Peyer's patch (tissue), 4 donors: ENCODE measurements at places on chromosomes 3 and 15. TPM values are rescaled to one million over a fixed set of nuclear protein-coding genes. Genes with fewer than 3 reads are reported as not detected.

The TWF2 gene
- 46.2 TPM for total RNA-seq

The EFCAB12 gene
- total RNA-seq = not detected

The ITGA11 gene
- total RNA-seq = 2.5 TPM

The AHSG gene
- not detected for total RNA-seq

The AGTR1 gene
- 1.2 TPM for total RNA-seq

The GNAT1 gene
- not detected for total RNA-seq

The FRMD5 gene
- not detected for total RNA-seq

The KLF15 gene
- total RNA-seq = 10.9 TPM

The TOPAZ1 gene
- total RNA-seq = not detected

The SLC15A2 gene
- total RNA-seq = 0.53 TPM

The TMEM158 gene
- total RNA-seq = 1.6 TPM

The MUC13 gene
- 438 TPM for total RNA-seq

The SPINK8 gene
- total RNA-seq = not detected

The ECE2 gene
- total RNA-seq = not detected

The QARS1 gene
- total RNA-seq = 361 TPM

The ENTPD3 gene
- total RNA-seq = 0.53 TPM

The CP gene
- 37.8 TPM for total RNA-seq

The C2CD4A gene
- total RNA-seq = 1.7 TPM

The RLBP1 gene
- not detected for total RNA-seq

The DNAH12 gene
- 0.35 TPM for total RNA-seq

The MLF1 gene
- 1.3 TPM for total RNA-seq

The SLC2A2 gene
- total RNA-seq = 107 TPM

The CEP19 gene
- not detected for total RNA-seq

The HACD3 gene
- total RNA-seq = 22.3 TPM

The GADL1 gene
- not detected for total RNA-seq

The LMCD1 gene
- 16.0 TPM for total RNA-seq

The SUSD5 gene
- 0.85 TPM for total RNA-seq

The TM6SF1 gene
- not detected for total RNA-seq
